ENCODE measurements at places on chromosomes 12 and 14.

DNA sequence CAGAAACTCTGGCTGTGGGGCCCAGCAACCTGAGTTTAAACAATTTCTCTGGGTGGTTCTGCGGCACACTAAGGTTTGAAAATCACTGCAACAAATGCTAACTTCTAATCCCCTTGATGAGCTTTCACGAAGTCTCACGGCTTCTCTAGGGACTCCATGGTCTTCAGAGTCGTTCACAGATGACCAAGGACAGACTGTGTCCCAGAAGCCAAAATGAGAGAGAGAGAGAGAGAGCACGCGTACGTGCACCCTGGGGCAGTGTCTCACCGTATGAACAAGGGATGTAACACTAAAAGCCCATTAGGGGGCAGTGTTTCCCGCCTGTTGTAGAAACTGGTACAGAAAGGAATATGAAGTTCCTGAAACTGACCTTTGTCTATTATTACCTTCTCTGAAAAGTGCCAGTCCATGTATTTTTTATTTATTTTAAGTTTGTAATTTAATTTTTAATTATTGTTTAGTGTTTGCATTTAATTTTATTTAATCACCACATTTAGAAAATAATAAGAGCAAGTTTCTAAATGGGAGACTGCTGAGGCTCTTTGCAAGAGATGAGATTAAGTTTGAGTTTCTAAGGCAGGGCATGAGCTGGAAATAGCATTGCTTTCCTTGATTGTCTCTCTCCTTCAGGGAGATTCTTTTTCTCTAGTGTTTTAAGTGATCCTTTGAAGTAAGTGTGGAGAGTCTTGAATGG lies 3.4 kb downstream of the APOLD1 start:
- DNase-seq, result no peak

GRCh38 chr14:101202627-101203404 lies 299.3 kb upstream of the RTL1 start:
- DNase-seq, result peak; percentile 46

- no peak for DNase-seq
Observed at GRCh38 chr14:98146416-98146815, 1125.6 kb downstream of the BCL11B start.

- DNase-seq, result no peak
Observed at GRCh38 chr12:15982071-15982470, 70.9 kb downstream of the DERA start.

- no peak for DNase-seq
Observed at GRCh38 chr14:36513012-36513420, 7.0 kb downstream of the NKX2-1 start.

- no peak for DNase-seq
Observed at GRCh38 chr12:127628645-127629044, 638.3 kb upstream of the TMEM132C start.
